Mesothelial cell of epicardium (in vitro differentiated cells): ENCODE measurements at places on chromosomes 6 and 20. TPM values are rescaled to one million over a fixed set of nuclear protein-coding genes. Genes with fewer than 3 reads are reported as not detected.

GRCh38 chr20:4427940-4428586 lies 293.6 kb upstream of the PRND start:
- DNase-seq, result no peak

- no peak for DNase-seq
These were observed 168.4 kb downstream of the EDN1 start for GRCh38 chr6:12458558-12458957.

ANKRD6 gene
- total RNA-seq, result 41.0 to 44.9 TPM (median 43.5 TPM) in 3 replicates

DNA sequence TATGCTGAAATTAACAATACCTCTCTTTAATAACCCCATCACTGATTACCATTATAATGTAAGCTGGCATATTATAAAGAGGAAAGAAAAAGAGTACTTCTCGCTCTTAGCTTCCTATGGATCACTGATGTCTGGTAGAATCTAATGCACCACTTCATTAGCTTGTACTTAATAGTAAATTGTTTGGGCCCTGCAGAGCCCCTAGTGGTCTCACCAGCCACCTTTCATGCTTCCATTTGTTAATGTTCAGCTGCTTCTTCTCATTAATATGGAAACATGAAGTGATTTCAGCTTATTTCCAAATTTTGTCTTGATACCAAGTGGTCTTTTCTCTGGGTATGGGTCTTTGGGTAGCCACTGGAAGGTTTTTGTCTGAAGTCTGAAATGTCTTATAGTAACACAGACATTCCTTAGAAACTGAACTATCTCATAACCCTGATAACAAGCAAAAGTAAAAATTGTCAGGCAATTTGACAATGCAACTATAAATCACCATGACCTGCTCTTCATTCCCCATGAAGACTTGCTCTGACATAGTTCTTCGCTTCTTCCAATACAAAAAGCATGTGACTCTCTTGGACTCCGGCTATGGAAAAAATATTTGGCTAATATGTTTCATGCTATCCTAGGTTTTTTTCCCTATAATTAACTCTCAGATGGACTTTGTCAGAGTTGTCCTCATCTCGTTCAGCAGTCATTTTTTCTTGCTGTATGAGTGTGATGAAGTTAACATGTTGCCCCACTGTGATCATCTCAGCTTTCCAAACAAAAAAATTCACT lies 395.8 kb upstream of the MARCKS start:
- DNase-seq, result no peak

OOEP gene
- not detected in 3 replicates for total RNA-seq

GRCh38 chr6:35086636-35087360 lies 54.3 kb downstream of the TCP11 start:
- DNase-seq, result no peak

KHDC1L gene
- 0.56 to 0.95 TPM (median 0.58 TPM) in 3 replicates for total RNA-seq

CSTF1 gene
- total RNA-seq, result 36.8 to 43.5 TPM (median 40.9 TPM) in 3 replicates

CAGE1 gene
- 0.09 to 0.18 TPM (median 0.09 TPM) in 3 replicates for total RNA-seq

HCK gene
- not detected in 3 replicates for total RNA-seq

SAPCD1 gene
- total RNA-seq, result 8.7 to 12.8 TPM (median 11.6 TPM) in 3 replicates

- DNase-seq, result no peak
These were observed 52.7 kb downstream of the IL20RA start for GRCh38 chr6:136992113-136992512.

OR12D2 gene
- total RNA-seq, result not detected in 3 replicates

DNA sequence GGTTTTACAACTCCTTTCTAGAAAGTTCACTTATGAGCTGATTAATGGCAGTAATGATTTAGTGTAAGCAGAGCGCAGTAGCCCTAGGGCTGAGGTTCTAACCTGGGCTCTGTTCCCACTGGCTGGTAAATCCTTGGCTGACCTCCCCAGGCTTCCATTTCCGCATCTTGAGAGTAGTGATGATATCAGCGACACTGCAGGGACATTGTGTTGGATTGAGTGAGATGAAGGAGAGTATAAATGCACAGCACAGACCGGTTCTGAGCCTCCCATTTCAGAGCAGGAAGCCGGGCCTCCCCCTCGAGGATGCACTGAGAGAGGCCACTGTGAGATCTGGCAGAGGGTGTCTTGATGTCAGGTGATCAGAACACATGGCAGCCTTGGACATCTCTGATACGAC lies 477.2 kb upstream of the SULF2 start:
- no peak for DNase-seq

- DNase-seq, result no peak
These were observed 34.8 kb upstream of the JAG1 start for GRCh38 chr20:10708351-10709185.

FAM83C gene
- 0.07 TPM in 1 of 3 replicates, not detected in the others for total RNA-seq

DNA sequence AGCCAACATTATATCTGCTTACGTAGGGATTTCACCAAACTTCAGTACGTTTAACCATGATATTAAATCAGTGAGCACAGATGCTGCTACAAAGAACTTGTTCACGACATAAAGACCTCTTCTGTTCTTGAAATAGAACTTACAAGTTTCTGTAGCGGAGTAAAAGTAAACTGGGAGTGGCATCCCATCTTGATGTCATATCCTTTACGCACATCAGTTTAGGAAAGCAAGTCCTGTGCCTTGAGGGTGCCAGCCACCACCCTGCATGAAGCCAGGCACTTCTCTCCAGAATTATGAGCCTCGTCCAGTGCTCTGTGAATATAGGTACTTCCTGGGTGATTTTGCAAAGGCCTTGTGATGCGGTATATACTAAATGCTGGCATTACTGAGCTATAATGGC lies 122.6 kb downstream of the BTBD3 start:
- no peak for DNase-seq

GRCh38 chr20:17871181-17871580 lies 97.4 kb downstream of the SNX5 start:
- DNase-seq, result no peak

DNA sequence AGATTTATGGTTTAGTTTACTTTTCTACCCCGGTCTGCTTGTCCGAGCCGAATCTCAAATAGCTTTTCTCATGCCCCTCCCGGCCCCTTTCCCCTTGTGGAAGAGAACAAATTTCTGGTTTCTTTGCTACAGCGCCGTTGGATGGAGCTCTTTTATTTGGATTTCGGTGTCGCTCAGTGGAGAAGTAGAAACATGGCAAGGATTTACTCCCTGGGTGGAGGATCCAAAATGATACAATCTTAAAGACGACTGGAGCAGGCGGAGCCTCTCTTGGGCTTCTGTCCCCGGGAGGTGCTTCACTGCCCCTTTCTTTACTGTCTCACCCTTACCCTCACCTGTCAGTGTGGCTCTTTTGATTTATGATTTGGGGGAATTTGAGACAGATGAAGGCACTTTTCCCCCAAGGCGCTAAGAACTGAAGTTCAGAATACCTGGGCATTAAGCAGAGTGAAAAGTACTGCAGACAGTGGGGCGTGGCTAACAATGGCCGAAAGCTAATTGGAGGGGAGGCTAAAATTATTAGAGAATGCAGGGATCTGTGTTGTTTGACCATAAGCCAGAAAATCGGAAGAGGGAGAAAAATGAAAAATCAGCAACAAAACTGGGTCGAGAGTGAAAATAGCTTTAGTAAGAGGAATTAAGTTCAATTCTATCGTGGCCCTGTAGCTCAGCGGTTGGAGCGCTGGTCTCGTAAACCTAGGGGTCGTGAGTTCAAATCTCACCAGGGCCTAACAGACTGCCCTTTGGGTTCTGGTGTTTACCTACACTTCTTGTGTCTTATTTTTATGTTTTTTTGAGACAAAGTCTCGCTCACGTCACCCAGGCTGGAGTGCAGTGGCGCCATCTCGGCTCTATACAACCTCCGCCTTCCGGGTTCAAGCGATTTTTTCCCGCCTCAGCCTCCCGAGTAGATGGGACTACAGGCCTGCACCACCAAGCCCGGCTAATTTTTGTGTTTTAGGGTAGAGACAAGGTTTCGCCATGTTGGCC lies 145.1 kb upstream of the ZNF184 start:
- no peak for DNase-seq

- DNase-seq, result no peak
These were observed 2.1 kb upstream of the ARFGEF2 start for GRCh38 chr20:48919336-48919881.

GRCh38 chr20:36670665-36671357 lies 24.8 kb upstream of the SLA2 start:
- DNase-seq, result no peak

DNA sequence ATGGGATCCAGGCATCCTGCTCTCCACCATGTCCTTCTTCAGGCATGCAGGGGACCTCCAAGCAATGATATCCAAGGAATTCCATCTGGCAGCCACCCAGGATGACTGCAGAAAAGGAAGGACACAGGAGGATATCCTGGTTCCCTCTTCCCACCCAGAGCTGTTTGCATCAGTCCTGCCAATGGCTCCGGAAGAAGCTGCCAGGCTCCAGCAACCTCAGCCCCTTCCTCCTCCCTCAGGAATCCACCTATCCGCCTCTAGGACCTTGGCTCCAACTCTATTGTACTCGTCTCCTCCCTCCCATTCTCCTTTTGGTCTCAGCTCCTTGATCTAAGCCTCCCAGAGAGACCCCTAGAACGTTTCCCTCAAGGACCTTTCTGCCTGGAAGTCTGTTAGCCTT lies 733 bp upstream of the PSORS1C2 start:
- DNase-seq, result no peak

GRCh38 chr20:11556410-11556809 lies 361.3 kb upstream of the BTBD3 start:
- DNase-seq, result no peak

DNA sequence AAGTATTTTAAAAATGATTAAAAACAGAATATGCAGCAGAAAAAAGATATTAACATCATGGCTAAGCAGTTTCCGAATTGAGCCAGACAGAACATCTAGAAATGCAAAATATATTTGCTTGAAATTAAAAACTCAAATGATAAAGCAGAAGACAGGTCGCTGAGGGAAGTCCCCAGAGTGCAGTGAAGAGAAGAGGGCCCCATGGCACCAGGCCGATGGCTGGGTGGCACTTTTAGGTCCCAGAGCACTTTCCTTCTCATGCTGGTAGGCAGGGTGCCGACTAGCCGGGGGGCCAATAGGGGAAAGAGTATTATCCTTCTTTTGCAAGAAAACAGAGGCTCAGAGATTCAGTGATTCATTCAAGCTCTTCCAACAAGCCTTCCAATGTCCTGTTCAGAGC lies 58.9 kb downstream of the MYH7B start:
- no peak for DNase-seq
